Sigmoid colon (tissue), 7 donors: ENCODE measurements at places on chromosomes 11 and 22. TPM values are rescaled to one million over a fixed set of nuclear protein-coding genes. Genes with fewer than 3 reads are reported as not detected.

DNA sequence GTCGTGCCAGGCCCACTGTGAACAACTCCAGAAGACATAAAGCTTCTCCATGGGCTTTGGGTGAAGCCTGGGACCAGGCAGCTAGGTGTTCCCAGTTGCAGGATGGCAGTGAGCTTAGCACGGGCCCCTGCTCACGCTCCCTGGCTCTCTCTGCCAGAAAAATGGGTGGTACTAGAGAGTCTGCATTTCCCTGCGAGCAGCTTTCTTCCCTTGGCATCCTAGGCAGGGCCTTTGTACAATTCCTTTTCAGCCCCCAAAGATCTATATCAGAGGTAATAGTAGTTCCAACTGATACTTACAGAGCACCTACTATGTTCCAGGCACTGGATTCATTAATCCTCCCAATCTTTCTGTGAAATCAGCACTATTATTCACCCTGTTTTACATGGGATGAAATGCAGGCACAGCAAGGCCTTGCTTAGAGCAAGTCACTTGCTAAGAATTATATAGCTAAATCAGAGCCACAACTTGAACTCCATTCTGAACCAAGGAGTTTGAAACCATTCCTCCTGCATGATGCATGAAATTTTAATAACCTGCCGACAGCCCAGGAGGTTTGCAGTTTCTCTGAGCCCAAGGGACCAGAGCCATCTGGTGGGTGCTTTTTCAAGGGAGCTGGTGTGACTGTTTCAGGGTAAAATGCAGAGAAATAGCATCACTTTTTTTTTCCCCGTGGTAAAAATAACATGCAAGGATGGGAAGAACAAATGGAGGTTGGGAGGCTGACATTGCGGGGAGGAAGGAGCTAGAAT, 22.7 kb downstream of the NAV2 start:
- no peak for DNase-seq

- DNase-seq, result no peak
Measured at GRCh38 chr11:105942921-105943320, 79.1 kb downstream of the MSANTD4 start.

DNA sequence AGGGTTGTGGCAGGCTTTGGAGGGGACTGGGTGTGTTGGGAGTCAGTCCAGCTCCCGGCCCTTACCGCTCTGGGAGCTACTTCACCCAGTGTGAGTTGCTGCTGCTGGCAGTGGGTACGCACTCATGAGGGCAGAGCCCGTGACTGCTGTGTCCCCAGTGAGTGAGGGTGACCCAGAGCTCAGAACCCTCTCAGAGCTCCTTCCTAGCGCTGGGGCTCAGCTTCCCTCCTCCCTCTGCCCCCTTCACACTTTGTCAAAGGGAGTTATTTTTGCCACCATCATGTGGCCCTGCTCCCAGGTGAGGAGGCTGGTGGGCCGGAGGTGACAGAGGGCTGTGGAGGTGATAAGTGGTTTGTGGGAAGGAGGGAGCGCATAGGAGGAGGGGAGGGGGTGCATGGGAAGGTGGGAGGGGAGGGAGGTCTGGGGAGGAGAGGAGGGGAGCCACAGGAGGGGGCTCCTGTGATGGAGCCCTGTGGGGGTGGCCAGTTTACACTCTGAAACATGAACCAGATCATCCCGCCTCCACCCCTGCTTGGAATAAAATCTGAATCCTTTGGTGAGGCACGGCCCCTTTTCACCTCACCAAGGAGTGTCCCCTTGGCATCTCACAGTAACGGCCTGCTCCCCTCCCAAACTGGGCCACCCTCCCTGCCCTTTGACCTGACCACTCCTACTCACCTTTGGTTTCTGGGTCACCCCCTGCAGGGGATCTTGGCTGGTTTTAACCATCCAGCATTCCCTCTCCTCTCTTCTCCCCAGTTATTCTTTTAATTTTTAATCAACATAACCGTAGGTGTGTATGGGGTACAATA, 9.9 kb downstream of the NDUFV1 start:
- no peak for DNase-seq

LMO2 gene
- total RNA-seq, result 8.6 TPM

- DNase-seq, result no peak
Measured at GRCh38 chr22:44039566-44040171, 15.6 kb downstream of the PARVB start.

OVOL1 gene
- total RNA-seq, result not detected

DNA sequence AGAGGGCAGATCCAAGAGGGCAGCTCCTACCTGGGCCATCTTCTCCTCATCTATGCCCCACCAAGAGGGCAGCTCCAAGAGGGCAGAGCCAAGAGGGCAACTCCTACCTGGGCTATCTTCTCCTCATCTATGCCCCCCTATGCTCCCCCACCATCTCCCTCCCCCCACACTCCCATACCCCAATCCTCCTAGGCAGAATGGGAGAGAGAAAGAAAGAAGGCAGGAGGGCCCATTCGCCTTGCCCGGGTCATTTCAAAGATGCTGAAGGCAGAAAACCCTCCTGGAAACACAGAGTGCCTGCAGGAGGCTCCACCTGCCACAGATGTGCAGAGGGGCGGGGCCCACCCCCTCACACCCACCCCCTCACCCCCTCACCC, 78.5 kb downstream of the BUD13 start:
- peak; percentile 22 for DNase-seq

- no peak for DNase-seq
Measured at GRCh38 chr11:72338741-72339140, 94.8 kb upstream of the PHOX2A start.

ARHGAP1 gene
- total RNA-seq, result 37.5 TPM
